ENCODE measurements at places on chromosomes 6 and 20. TPM values are rescaled to one million over a fixed set of nuclear protein-coding genes. Genes with fewer than 3 reads are reported as not detected.

- no peaks in the 10 kb centered on the region for H3K36me3 ChIP-seq
- H3K27ac ChIP-seq = no peak overlapping the region
- H3K27me3 ChIP-seq = no peaks in the 10 kb centered on the region
- H3K4me1 ChIP-seq = peaks cover 44% of the 10 kb centered on the region
- peak; percentile 38 for DNase-seq
- H3K4me3 ChIP-seq = no peak overlapping the region
These were observed 71.4 kb downstream of the ARID1B start for GRCh38 chr6:156848533-156848932.

EYA4 gene
- 2.3 TPM for total RNA-seq

- no peak for DNase-seq
- no peaks in the 10 kb centered on the region for H3K36me3 ChIP-seq
- no peaks in the 10 kb centered on the region for H3K27me3 ChIP-seq
These were observed 124.5 kb downstream of the ANKRD60 start for GRCh38 chr20:58103961-58104360.

DNA sequence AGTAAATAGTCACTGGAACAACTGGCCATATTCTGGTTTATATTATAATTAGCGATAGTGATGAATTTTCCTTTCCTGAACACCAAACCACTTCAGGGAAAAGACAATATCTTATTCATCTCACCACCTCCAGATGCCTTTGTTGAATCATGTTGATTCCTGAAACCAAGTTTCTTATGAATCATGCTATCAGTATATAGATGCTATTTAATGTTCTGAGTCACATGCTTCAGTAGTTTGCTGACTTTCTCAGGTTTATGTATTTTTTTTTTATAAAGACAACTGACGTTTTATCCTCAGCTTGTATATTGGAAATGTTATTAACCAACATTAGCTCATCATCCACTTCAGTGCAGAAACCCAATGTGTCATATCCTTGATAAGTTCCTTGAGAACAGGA is 710.2 kb upstream of the POU3F2 start:
- H3K4me3 ChIP-seq = no peak overlapping the region
- no peaks in the 10 kb centered on the region for H3K27me3 ChIP-seq
- no peaks in the 10 kb centered on the region for H3K36me3 ChIP-seq
- H3K27ac ChIP-seq = no peak overlapping the region

ALDH8A1 gene
- total RNA-seq = not detected

SEL1L2 gene
- total RNA-seq = 2.5 TPM

DNA sequence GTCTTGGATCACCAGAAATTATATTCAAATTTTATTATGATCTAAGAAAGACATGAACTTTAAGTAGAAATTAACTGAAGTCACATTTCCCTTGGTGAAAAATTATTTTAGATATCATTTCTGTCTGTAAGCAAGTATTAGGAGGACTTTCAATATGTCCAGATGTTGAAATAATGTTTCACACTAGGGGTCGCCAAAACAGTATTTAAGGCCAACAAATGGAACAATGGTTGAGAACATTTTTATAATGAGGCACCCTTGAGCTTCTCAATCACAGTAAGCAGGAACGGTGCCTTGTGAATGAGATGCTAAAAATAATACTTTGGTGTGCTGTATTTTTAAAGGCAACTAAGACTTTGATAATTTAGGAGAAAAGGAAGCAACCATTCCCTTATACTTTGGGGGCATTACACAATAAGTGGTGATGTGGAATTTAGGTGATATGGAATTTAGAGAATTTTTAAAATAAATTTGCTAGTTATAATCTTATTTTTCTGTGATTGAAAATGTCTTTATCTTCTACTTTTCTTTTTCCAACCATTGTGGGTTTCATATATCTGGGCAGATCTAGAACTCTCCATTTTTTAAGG is 9.6 kb upstream of the SF3B5 start:
- peak; percentile 64 for DNase-seq
- peaks cover 3% of the 10 kb centered on the region for H3K4me1 ChIP-seq
- H3K27ac ChIP-seq = no peak overlapping the region
- no peaks in the 10 kb centered on the region for H3K27me3 ChIP-seq

HTR1E gene
- not detected for total RNA-seq

- no peak within 1 kb of the TSS for H3K27ac ChIP-seq
- H3K27me3 ChIP-seq = no peaks in the 10 kb centered on the region
- peak within 1 kb of the TSS; percentile 99 for H3K4me3 ChIP-seq
- H3K36me3 ChIP-seq = no peaks in the 10 kb centered on the region
- DNase-seq = peak; percentile 96
These were observed at the start of gene NAA20 for GRCh38 chr20:20017001-20017843. TSS of gene NAA20 (plus strand) at chr20:20017362. CDS start at chr20:20017397, 35 bp downstream.

DEFB132 gene
- not detected for total RNA-seq

DNA sequence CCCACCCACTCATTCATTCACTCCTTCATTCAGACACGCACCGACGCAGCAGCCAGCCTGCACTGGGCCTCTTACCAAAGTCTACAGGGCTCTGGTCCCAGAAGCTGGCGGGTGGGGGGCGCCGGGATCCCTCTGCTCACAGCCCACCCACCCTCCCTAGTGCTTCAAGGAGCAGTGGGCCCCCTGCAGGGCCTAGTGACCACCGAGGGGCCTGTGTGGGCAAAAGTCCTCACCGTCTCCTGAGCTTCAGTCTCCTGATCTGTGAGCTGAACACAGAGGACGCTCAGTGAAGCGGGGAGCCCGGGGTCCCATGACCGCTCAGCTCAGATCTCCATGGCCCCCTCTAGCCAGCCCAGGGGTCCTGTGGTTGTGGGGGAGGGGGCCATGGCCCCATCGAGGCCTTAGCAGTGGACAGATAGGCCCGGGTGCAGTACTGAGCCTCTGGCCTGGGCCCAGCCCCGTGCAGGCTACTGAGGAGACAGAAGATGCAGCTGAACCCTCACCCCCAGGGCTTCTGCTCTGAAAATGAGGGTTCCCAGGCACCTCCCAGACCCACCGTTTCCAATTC is 33.4 kb upstream of the MRGBP start:
- no peaks in the 10 kb centered on the region for H3K27me3 ChIP-seq
- peaks cover 17% of the 10 kb centered on the region for H3K4me1 ChIP-seq
- H3K4me3 ChIP-seq = no peak overlapping the region
- DNase-seq = no peak

GRCh38 chr20:61049684-61050083 is 202.4 kb upstream of the CDH4 start:
- H3K4me3 ChIP-seq = no peak overlapping the region
- DNase-seq = no peak
- H3K4me1 ChIP-seq = peaks cover 9% of the 10 kb centered on the region
- no peak overlapping the region for H3K27ac ChIP-seq

DNA sequence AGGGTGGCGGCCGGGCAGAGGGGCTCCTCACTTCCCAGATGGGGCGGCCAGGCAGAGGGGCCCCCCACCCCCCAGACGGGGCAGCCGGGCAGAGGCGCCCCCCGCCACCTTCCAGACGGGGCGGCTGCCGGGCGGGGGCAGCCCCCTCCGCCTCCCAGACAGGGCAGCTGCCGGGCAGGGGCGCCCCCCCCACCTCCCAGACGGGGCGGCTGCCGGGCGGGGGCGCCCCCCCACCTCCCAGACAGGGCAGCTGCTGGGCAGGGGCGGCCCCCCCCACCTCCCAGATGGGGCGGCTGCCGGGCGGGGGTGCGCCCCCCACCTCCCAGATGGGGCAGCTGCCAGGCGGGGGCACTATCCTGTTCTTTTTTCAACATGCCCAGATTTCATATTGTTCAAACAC is 78.2 kb upstream of the DST start:
- peaks cover 17% of the 10 kb centered on the region for H3K4me1 ChIP-seq
- DNase-seq = no peak
- peaks cover 12% of the 10 kb centered on the region for H3K36me3 ChIP-seq
- H3K27me3 ChIP-seq = no peaks in the 10 kb centered on the region
- H3K4me3 ChIP-seq = no peak overlapping the region
- no peak overlapping the region for H3K27ac ChIP-seq

HUS1B gene
- not detected for total RNA-seq

DNA sequence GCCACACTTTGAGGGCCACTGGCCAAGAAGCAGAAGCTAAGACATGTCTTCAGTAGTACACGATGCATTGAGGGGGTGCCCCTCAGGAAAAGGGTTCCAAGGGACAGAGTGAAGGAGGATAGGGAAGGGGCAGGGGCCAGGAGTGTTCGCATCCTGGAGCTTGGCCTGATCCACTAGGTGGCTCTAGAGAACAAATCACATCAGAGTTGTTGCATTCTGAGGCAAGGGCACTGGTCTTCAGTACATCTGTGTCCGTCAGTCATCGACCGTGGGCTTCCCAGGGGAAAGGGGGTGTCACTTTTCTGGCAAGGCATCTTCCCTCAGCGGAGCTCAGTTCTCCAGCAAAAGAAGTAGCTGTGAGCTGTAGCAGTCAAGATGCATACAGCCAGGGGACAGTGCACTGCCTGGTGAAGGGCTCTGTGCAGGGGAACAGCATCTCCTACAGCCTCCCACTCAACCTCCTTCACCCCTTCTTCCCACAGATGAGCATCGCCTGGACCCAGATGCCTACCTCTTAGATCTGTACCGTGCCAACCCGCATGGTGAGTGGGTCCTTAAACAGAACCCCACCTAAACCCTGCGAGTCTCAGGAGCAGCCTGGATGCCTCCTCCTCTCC is 47.8 kb downstream of the ARHGAP40 start:
- peak; percentile 74 for DNase-seq
- no peaks in the 10 kb centered on the region for H3K4me1 ChIP-seq
- no peak overlapping the region for H3K4me3 ChIP-seq
- H3K36me3 ChIP-seq = no peaks in the 10 kb centered on the region
- peaks cover 91% of the 10 kb centered on the region for H3K27me3 ChIP-seq
- no peak overlapping the region for H3K27ac ChIP-seq

POPDC3 gene
- 8.2 TPM for total RNA-seq

SLC35D3 gene
- not detected for total RNA-seq

GRCh38 chr6:113634352-113635163 is 222.6 kb upstream of the MARCKS start:
- H3K36me3 ChIP-seq = no peaks in the 10 kb centered on the region
- no peaks in the 10 kb centered on the region for H3K27me3 ChIP-seq
- H3K4me1 ChIP-seq = no peaks in the 10 kb centered on the region
- H3K27ac ChIP-seq = no peak overlapping the region
- H3K4me3 ChIP-seq = no peak overlapping the region

DNA sequence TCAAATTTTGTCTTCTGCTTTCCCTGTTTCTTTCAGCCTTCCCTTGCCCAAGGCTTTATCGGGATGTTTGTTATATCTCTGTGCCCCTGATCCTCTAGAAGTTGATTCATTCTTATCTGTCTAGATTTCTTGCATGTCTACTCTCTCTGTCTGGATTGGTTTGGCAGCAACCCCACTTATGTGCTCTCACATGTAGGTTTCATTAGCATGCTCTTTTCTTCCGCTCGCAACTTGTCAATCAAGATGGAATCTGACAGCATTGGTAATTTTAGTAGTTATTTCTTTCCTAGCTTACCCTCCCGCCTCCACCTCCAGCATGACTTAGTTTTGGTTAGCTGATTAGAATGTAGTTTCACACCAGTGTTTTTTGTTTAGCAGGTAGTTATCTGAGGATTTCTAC is 39.3 kb downstream of the LRRC1 start:
- H3K36me3 ChIP-seq = no peaks in the 10 kb centered on the region
- DNase-seq = no peak
- H3K4me1 ChIP-seq = peaks cover 38% of the 10 kb centered on the region
- H3K4me3 ChIP-seq = no peak overlapping the region

ISM1 gene
- 0.06 TPM for total RNA-seq

CYP39A1 gene
- 7.1 TPM for total RNA-seq

DNA sequence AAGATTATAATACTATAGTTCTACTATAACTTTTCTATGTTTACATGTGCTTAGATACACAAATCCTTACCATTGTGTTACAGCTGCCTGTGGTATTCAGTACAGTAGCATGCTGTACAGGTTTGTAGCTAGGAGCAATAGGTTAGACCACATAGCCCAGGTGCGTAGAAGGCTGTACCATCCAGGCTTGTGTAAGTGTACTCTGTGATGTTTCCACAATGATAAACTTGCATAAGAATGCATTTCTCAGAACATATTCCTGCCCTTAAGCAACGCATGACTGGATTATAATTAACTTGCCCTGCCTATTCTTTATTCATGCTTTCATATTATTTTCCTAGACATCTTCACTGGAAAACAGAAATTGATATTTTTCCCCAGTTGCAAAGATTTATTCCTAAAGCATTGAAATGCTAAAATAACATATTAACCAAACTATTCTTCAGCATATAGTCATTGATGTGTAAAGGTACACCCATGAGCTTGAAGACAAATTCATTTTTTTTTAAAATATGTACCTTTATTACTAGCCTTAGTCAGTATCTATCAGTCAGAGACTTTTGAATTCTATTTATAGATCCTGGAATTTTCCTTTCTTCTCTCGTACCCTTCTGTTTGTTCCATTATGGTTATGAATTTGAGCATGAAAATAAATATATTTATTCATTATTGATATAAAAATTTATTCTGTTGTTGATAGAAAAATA is 7.2 kb upstream of the CTAGE9 start:
- no peaks in the 10 kb centered on the region for H3K27me3 ChIP-seq
- no peaks in the 10 kb centered on the region for H3K36me3 ChIP-seq

DNA sequence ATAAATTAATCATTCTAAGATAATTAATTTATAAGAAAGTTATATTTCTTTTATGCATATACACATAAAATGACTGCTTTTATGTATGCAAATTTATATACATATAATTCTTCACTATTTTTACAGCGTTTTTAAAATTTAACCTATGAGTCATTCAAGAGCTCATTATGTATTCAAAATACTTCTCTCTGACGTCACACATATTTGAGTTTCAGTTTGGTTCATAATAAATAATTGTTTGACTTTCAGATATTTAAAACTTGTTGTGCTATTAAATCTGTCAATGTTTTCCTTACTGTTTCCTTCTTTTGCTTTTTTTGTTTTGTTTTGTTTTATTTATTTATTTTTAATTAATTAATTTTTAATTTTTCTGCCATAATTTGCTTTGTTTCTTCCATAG is 467.5 kb upstream of the ADGRB3 start:
- H3K27me3 ChIP-seq = no peaks in the 10 kb centered on the region
- DNase-seq = no peak
- no peak overlapping the region for H3K27ac ChIP-seq

MAS1 gene
- total RNA-seq = not detected

- H3K27me3 ChIP-seq = peaks cover 15% of the 10 kb centered on the region
- peak overlapping the region; percentile 21 for H3K4me3 ChIP-seq
- H3K36me3 ChIP-seq = no peaks in the 10 kb centered on the region
- no peak overlapping the region for H3K27ac ChIP-seq
- H3K4me1 ChIP-seq = peaks cover 45% of the 10 kb centered on the region
These were observed 11.5 kb downstream of the PRDM1 start for GRCh38 chr6:106097411-106098231.

GRCh38 chr6:127844529-127844928 is 56.3 kb downstream of the THEMIS start:
- no peak overlapping the region for H3K4me3 ChIP-seq
- no peaks in the 10 kb centered on the region for H3K4me1 ChIP-seq
- no peak overlapping the region for H3K27ac ChIP-seq
- no peak for DNase-seq
- no peaks in the 10 kb centered on the region for H3K27me3 ChIP-seq

NHLRC1 gene
- not detected for total RNA-seq
